H54 (cell line): ENCODE measurements at places on chromosomes 6 and 20.

DNA sequence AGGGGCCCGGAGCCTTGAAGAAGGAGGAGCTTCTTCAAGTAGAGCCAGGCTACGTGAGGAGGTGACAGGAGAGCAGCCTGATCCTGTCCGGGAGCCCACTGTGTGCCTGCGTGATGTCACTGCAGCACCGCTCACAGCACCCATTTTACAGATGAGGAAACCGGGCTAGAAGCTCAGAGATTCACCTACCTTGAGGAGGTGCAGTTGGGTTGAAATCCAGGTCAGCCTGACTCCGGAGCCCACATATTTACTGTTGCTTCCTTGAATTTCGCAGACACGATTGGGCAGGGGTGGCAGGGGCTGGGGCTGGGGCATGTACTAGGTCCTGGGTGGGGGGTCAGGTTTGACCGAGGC is 12.5 kb downstream of the VSTM2L start:
- DNase-seq: no peak

DNA sequence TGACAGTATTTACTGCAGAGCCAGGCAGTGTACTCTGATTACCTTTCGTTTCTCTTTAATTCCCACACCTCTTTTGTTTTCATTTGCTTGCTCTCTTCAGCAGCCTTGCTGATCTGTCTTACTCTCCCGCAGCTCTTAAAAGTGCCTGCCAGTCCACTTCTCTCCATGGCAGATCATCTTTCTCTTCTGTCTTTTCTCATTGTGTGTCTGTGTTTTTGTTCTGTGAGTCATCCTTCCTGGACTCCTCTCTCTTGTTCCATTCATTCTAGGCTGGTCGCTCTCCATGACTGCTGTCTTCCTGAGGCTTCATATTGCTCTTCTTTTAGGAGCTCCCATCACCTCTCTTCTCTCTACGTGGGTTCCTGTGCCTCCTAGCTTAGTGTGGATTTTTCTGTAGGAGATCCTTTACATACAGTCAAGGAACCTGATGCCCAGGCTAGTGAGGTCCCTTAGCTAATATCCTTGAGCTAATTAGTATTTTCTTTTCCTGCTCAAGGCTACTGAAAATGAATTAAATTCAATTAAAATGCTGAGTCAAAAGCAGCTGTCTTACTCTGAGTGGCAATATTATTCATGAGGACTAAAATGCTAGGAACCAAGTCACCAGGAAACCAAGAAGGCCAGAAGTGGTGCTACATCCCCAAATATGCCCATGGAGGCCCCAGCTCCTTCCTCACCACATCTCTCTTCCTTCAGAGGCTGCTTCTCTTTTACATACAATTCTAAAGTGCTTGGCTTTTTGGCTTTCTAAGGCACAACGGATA is 86.1 kb downstream of the SLX4IP start:
- peak; percentile 11 for DNase-seq

GRCh38 chr6:43141644-43142043 is 29.4 kb upstream of the SRF start:
- DNase-seq: no peak

GRCh38 chr6:7761051-7761450 is 35.2 kb downstream of the BMP6 start:
- no peak for DNase-seq

GRCh38 chr6:150876598-150876997 is 11.1 kb downstream of the MTHFD1L start:
- no peak for DNase-seq
